ENCODE measurements at places on chromosomes 7 and 10.

DNA sequence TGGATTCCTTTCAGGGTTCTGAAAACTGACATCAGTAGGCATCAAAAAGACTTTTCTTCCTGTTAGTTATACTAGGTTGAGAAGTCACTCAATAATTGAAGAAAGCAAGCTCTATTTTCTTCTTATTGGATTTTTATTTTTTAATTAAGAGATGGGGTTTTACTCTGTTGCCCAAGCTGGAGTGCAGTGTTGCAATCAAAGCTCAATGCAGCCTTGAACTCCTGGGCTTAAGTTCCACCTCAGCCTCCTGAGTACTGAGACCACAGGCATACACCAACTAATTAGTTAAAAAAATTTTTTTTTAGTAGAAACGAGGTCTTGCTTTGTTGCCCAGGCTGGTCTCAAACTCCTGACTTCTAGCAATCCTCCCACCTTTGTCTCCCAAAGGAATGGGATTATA lies 28.0 kb downstream of the PIP4K2A start:
- peaks cover 29% of the 10 kb centered on the region for H3K36me3 ChIP-seq
- no peak overlapping the region for H3K4me3 ChIP-seq
- no peaks in the 10 kb centered on the region for H3K27me3 ChIP-seq
- peak overlapping the region; percentile 94 for H3K27ac ChIP-seq

DNA sequence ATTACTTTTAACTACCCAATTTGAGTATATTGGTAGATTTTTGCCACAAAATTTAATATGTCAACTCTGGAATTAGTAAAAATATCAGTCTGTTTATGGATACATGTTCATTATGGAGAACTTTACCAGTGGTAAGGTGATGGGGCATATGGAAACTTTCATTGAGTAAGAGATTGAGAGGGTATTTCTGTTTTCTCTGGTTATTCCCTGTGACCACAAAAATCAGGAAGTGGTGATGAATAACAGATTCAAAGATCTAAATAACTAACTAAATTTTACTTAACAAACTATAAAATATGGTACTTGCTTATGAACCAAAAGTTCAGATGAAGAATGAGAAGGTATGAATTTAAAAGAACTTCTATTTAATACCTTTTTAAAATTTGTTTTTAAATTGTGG lies 22.1 kb upstream of the STEAP4 start:
- H3K27ac ChIP-seq = no peak overlapping the region
- no peaks in the 10 kb centered on the region for H3K4me1 ChIP-seq
- H3K36me3 ChIP-seq = no peaks in the 10 kb centered on the region
- DNase-seq = no peak
- H3K4me3 ChIP-seq = no peak overlapping the region

- no peak overlapping the region for H3K27ac ChIP-seq
- no peaks in the 10 kb centered on the region for H3K4me1 ChIP-seq
- H3K27me3 ChIP-seq = peaks cover 25% of the 10 kb centered on the region
- H3K4me3 ChIP-seq = no peak overlapping the region
- no peaks in the 10 kb centered on the region for H3K36me3 ChIP-seq
- DNase-seq = no peak
Observed at GRCh38 chr7:17583786-17584185, 285.3 kb downstream of the AHR start.

- DNase-seq = no peak
- H3K4me3 ChIP-seq = no peak overlapping the region
- H3K27ac ChIP-seq = no peak overlapping the region
- no peaks in the 10 kb centered on the region for H3K4me1 ChIP-seq
Observed at GRCh38 chr10:97483506-97483905, 14.7 kb downstream of the MMS19 start.

GRCh38 chr7:9189703-9190102 lies 756.3 kb downstream of the NXPH1 start:
- no peaks in the 10 kb centered on the region for H3K4me1 ChIP-seq
- H3K27ac ChIP-seq = no peak overlapping the region
- H3K36me3 ChIP-seq = no peaks in the 10 kb centered on the region
- no peak overlapping the region for H3K4me3 ChIP-seq
- H3K27me3 ChIP-seq = no peaks in the 10 kb centered on the region
- DNase-seq = no peak
